HFF-Myc (cell line): ENCODE measurements at places on chromosomes 1 and 21.

GRCh38 chr1:179376223-179376622, 10.5 kb downstream of the AXDND1 start:
- DNase-seq, result no peak

DNA sequence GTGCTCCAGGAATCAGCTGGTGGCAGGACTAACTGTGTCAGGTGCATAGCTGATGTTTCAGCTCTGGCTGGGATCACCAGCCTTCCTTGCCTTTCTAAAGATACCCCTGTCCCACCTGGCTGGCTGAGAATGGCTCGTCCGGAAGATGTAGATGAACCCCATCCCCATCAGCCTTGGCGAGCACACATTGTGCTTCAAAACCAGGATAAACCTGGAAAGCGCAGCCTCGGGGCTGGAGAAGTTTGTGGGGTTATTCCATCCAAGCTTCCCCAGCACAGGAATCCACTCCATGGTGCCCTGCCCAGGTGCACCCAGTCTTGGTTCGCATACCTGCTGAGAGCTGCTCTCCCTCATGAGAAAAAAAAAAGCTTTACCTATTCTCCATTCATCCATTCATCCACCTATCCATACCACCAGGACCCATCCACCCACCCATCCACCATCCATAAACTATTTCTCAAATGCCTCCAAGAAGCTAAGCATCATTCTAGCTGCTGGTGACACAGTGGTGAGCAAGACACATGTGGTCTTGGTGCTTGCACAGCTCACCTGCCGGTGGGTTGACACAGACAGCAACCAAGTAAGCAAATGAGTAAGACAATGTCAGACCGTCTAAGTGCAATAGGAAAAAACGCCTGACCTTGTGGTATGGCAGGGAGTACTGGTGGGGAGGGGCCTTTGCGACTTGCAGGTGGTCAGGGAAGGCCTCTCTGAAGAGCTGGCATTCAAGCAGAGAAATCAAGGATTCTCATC, 94.0 kb downstream of the DMRTB1 start:
- no peak for DNase-seq

DNA sequence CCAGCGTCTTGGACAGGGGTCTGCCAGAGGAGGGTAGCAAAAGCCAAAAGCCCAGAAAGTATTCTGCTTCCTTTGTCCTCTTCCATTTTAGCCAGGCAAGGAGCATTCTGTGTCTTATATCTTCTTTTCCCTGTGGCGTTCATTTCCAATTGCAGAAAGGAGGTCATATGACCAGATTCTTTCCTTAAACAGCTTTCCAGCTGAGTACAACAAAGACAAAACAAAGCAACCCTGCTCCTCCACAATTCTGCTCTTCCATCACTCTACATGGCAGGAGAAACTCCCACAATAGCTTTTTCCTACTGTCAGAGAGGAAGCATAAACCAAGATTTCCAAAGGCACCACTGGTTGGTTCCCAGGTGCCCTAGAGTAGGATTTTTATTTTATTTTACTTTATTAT, 19.7 kb downstream of the ENSA start:
- DNase-seq, result no peak

- DNase-seq, result no peak
These were observed 37.5 kb upstream of the RD3 start for GRCh38 chr1:211529453-211529852.

DNA sequence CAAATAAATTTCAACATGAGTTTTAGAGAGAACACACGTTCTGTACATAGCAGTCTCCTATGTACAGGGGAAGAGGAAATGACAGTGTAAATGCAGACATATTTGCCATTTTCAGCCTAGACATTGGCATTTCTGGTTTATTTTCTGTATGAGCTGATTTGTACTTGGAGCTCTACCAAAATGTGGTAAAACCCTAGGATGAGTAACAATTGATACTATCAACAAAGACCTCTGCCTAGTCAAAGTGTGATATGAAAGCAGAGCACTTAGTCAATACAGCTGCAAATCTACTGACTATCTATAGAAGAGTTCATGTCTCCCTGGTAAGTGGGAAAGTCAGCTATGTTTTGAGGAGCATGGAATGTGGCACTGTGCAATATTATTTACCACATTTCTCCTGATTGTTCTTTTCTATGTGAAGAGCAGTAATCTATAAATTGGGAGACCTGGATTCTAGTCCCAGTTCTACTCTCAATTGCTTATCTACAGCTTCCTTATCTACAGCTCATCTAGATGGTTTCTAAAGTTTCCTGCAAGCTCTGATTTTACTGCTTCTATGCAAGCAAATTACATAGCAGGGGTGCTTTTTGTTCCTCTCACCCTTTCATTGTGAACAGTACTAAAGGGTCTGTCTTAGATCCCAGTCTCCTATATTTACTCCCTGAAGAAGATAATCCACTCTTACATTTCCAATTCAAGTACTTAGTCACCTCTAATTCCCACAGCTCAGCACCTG, 334.2 kb downstream of the NTNG1 start:
- no peak for DNase-seq

DNA sequence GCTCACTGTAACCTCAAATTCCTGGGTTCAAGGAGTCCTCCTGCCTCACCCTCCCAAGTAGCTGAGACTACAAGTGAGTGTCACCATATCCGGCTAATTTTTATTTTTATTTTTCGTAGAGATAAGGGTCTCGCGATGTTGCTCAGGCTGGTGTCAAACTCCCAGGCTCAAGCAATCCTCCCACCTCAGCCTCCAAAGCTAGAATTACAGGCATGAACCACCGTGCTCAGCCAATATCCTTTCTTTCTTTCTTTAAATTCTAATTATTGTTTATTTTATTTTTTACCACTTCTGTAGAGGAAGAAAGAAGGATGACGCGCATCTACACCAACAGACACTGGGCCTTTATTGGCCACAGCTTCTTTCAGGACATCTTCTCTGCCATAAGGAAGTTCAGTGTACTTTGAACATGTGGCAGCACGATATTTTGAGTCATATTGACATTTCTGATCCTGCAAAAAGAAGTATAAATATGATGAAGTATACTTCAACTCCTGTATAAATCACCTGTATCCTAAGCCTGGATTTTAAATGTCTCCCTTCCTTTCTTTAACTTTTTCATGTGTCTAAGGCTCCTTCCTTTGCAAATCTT, 15.8 kb downstream of the CTSS start:
- no peak for DNase-seq

GRCh38 chr1:91817211-91817905, 68.6 kb downstream of the TGFBR3 start:
- DNase-seq, result no peak

DNA sequence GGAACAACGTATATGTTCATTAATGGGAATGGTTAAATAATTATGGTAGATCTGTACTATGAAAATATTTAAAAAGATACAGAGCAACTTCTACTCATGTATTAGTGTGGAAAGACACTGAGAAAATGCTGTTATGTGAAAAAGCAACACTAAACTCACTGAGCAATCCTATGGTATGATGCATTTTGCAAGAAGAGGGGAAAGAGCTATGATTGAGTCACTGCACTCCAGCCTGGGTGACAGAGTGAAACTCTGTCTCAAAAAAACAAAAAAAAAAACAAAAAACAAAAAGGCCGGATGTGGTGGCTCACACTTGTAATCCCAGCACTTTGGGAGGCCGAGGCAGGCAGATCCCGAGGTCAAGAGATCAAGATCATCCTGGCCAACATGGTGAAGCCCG, 44.4 kb downstream of the ATP5PO start:
- no peak for DNase-seq

DNA sequence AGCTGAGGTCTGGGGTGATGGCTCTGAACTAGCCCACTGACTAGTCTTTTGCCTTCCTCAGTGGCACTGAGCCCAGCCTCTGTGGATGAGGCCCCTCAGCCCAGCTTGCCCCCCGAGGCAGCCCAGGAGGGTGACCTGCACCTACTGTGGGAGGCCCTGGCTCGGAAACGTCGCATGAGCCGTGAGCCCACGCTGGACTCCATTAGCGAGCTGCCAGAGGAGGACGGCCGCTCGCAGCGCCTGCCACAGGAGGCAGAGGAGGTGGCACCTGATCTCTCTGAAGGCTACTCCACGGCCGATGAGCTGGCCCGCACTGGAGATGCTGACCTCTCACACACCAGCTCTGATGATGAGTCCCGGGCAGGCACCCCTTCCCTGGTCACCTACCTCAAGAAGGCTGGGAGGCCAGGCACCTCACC, 87.8 kb downstream of the TRIM11 start:
- no peak for DNase-seq

DNA sequence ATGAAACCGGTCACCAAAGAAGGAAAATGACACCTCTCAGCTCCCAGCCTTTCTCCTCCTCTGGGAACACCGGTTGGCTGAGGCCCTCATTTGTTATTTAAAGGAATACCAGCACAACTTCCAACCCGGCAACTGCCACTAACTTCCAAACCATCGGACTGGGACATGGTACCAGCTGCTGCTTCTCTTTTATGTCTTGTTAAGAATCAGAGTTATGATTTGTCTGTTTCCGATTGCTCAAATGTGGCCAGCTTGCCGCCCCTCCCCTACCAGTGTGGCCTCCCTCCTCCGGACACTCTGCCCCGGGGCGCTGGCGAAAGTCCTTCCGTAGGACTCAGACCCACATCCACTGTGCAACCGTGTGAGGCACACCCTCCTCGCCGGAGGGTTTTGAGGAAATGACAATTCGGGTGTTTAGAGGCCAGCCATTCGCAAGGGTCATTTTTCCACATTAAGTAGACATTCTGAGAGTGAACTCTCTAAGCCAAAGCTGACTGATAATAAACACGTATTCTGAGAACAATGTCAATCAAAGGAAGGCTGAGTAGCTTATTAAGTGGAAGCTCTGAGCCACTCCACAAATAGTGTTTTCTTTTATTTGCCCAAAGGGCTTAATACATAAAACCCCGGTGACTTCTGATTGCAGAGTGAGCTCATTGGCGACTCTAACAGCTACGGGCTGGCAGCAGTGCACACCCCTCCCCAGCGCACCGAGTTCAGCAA, 5.5 kb downstream of the RIPK4 start:
- no peak for DNase-seq

DNA sequence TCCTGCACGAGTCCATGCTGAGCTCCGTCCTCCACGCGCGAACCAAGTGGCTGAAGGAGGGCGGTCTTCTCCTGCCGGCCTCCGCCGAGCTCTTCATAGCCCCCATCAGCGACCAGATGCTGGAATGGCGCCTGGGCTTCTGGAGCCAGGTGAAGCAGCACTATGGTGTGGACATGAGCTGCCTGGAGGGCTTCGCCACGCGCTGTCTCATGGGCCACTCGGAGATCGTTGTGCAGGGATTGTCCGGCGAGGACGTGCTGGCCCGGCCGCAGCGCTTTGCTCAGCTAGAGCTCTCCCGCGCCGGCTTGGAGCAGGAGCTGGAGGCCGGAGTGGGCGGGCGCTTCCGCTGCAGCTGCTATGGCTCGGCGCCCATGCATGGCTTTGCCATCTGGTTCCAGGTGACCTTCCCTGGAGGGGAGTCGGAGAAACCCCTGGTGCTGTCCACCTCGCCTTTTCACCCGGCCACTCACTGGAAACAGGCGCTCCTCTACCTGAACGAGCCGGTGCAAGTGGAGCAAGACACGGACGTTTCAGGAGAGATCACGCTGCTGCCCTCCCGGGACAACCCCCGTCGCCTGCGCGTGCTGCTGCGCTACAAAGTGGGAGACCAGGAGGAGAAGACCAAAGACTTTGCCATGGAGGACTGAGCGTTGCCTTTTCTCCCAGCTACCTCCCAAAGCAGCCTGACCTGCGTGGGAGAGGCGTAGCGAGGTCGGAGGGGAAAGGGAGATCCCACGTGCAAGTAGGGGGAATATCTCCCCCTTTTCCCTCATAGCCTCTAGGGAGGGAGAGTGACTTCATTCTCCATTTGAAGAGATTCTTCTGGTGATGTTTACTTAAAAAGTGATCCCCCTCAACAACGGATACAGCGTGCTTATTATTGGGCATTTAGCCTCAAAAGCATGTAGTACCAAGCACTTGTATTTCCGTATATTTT, 991 bp downstream of the PRMT6 start:
- peak; percentile 41 for DNase-seq
